ENCODE measurements at places on chromosomes 3 and 15.

GRCh38 chr3:119965692-119966091 lies 128.6 kb downstream of the GSK3B start:
- no peak for DNase-seq

DNA sequence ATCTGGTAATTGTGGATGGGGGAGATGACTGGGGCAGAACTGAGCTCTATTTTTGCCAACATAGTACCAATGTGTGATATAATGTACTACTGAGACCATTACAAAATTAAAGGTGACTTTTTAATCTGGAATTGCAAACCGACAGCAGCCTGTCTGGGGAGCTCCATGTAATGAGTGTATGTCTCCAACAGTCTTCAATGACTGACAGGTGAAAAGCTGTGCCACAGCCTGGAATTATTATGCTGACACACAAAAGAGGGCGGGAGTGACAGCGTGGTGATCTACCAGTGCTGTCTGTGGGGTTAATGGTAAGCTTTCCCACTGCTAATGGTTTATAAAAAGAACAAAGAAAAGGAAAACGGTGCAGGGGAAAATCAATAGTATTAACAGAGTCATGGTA lies 143.4 kb downstream of the CLSTN2 start:
- no peak for DNase-seq

DNA sequence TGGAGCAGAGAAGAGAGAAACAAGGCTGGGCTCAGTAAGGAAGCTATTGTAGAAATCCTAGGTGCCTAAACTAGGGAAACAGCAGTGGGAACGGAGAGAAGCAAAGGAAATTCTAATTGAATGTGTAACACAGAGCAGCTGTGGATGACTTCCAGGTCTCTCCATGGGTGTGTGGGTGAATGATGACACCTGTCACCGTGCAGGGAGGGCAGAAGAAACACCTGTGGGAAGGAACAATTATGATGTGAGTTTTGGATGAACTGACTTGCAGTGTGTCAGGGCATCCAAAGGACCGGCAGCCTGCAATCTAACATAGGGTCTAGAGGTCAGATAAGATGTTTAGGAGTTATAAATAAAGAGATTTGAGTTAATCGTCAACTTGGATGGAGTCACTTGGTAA lies 144.2 kb downstream of the RYR3 start:
- DNase-seq: no peak

DNA sequence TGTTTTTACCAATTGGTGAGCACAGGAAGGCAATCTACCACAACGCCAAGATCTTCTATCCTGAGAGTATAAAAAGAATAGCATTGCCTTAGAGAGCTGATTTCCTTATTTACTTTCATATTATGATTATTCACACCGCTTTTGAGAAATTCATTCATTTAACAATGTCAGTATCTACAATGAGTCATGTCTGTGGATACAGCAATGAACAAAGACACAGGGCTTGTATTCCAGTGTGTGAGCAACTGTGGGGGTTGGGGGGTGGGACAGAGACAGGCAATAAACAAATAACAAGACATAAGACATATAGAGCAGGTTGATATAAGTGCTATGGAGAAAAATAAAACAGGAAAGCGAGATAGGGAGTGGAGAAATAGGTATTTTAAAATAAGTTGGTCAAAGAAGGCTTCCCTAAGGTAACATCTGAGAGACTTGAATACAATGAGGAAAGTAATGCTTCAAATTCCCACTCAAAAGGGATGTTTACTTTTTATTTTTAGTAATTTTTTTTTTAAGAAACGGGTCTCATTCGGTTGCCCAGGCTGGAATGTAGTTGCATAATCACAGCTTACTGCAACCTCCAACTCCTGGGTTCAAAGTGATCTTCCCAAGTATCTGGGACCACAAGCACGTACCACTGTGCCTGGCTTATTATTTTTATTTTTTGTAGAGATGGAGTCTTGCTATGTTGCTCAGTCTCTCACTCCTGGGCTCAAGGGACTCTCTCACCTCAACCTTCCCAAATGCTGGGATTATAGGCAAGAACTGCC lies 45.7 kb downstream of the PGBD4 start:
- DNase-seq: no peak

- DNase-seq: no peak
Measured at GRCh38 chr15:60720493-60721256, 241.7 kb upstream of the ICE2 start.

DNA sequence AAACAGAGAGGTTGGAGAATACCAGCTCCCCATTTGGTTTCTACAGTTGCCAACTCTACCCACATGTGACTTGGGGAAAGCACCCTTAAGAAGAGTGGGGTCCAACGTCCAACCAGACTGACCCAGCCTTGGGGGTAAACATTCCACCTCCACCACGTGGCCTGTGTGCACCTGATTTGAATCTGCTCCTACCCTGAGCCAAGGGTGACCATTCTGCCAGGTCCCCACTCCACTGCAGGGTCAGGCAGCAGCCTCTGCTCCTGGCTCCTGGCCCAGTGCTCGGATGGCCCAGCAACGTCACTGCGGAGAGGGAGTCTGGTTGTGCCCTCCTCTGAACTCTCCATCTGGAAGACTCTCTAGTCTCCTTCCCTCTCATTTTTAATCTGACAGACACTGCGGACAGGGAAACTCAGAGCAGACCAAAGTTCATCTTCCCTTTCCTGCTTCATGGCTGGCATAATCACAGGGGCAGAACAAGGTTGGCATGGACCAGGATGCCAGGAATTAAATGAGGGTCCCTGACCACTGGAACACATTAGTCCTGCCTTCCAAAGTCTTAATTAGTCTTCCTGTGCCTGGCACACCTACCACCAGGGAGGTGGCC lies 29.4 kb downstream of the FHIT start:
- no peak for DNase-seq

DNA sequence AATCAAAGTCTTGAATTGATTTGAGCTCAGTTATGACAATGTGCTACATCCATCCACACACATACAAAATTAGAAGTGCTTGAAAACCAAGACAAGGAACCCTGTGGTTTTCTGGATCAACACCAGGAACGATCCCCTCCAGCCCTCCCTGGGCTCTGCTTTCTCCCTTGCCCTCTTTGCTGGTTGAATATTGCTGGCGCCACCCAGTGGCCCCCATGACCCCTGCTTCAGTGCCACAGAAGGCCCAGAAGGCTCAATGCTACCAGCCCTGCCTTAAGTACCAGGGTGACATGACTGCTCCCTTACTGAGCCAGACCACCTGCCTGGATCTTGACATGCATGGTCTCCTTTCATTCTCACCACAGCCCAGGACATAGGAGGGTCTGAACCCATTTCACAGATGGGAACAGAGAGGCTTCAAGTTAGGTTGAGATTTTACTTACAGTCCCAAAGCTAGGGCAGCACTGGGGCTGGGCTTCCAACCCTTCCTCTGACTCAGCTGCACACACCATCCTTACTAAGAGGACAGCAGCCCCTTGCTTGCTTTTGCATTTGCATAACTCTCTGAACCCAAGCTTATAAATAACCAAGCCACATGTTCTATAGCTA lies 15.0 kb downstream of the IL12A start:
- DNase-seq: peak; percentile 88

- DNase-seq: peak; percentile 24
Measured at GRCh38 chr15:78944202-78944625, 632 bp downstream of the CTSH start.

GRCh38 chr3:188330138-188330537 lies 176.2 kb downstream of the LPP start:
- DNase-seq: no peak

DNA sequence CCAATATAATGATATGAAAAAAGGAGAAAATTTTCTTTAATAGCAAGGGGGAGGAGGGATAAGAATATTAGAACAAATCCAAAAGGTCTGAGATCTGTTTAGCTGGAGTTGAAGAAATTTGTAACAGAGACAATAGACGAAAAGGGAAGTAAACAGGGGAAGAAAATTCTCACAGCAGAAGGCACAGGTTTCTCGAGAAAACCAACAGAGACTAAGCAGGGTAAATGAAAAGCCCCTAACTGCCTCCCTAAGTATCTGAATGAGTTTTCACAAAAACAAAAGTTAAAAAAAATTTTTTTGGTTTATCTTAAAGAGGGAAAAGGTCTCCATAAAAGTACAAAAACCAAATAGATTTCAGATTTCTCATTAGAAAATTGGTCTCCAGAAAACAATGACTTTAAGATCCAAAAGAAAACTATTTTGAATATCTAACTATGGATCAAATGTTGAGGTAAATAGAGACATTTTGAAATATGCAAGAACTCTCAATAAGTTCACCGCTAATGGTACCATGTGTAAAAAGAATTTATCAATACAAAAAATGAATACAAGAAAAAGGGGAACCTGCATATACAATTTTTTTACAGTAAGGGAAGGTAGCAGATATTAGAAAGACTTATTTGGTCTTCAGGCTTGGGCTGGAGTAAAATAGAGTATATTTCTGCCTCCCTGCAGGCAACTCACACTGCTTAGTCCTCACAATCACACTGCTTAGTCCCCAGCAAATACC lies 23.9 kb upstream of the NEK10 start:
- DNase-seq: no peak

- no peak for DNase-seq
Measured at GRCh38 chr3:71991046-71991445, 206.1 kb upstream of the PROK2 start.

DNA sequence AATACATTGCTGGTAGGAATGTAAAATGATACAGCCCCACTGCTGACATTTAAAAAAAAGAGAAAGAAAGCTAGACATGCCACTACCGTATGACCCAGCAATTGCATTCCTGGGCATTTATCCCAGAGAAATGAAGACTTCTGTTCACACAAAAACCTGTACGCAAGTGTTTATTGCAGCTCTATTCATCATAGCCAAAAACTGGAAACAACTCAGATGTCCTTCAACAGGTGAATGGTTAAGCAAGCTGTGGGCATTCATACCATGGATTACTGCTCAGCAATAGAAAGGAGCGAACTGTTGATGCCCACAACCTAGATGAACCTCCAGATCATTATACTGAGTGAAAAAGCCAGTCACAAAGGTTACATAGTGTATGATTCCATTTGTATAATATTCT lies 132.5 kb downstream of the MAP2K5 start:
- no peak for DNase-seq

DNA sequence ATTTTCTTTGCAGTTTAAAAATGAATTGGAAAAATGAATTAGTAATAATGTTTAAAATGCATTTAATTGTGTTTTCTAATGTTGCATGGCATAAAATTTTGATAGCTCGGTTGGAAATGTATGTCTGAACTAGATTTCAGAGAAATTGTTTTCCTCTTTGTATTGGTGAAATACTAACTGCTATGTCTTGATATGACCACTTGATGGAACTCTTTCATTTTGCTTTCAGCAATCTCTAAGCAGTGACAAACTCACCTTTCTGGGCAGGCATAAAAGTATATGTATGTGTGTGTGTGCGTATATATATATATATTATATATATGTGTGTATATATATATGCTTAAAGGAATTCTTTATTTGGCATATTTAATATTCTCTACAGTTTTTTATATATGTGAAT lies 239.3 kb upstream of the ZNF717 start:
- no peak for DNase-seq

DNA sequence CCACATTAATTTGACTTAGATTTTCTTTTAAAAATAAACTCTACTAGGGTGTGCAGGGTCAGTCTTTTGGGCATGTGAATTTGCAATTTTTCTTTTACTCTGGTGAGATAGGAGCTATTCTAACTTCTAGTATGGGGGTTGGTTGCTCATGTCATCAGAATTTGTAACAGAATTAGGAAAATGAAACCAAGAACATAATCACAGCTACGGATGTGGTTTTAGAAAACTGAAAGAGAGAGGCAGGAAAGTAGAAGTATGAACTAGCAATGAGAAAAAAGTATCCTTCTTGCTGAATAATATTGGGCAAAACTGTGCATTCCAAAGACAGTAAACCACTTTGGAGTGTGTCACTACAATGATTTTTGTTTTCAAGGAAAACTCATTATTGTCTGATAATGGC lies 43.3 kb downstream of the ADPGK start:
- DNase-seq: no peak

GRCh38 chr15:64232400-64232799 lies 69.6 kb upstream of the PPIB start:
- no peak for DNase-seq

- peak; percentile 74 for DNase-seq
Measured at GRCh38 chr15:43776101-43776717, 557 bp downstream of the ELL3 start.

- DNase-seq: peak; percentile 26
Measured at GRCh38 chr15:83108266-83109219, 1.1 kb downstream of the TM6SF1 start.

DNA sequence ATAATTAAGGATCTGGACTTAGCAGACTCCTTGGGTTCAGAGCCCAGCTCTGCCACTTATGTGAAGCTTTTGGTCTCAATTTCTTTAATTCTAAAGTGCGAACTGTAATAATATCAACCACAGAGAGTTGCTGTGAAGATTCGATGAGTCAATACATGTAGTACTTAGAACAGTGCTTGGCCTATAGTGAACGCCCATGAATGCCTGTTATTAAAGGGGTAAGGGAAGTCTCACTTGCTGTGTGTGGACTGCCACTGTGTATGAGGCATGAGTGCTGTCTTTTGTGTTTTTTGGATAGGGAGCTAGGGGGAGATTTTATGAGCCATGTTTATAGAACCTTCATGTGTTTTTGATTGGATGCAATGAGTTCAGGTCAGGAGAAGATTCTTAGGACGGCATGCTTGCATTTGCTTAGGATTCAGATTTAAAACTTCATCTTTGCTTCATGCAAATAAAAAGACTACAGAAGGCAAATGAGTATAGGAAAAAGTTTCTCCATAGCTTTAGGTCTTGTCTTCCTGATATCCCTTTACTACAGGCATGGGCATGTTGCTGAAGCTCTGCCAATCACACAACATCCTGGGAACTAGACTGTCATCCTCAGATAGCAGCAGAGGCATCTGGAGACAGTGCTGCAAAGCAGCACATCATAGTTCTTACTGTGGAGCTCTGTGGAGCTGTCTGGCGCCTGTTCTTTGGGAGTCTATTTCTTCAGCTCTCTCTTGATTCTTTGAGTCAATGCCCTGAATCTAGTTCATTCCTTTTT lies 50.0 kb downstream of the PLS1 start:
- DNase-seq: no peak

GRCh38 chr15:23857028-23857641 lies 170.0 kb upstream of the NDN start:
- DNase-seq: peak; percentile 68
